Stimulated activated CD8-positive, alpha-beta memory T cell treated with anti-CD3 and anti-CD28 coated beads, Interleukin-4, amount 100 ng/mL, for 4 hours (primary cell): ENCODE measurements at places on chromosomes 11 and 22.
A peak's percentile ranks its signal among the peaks of the same experiment; 100 is the strongest.

DNA sequence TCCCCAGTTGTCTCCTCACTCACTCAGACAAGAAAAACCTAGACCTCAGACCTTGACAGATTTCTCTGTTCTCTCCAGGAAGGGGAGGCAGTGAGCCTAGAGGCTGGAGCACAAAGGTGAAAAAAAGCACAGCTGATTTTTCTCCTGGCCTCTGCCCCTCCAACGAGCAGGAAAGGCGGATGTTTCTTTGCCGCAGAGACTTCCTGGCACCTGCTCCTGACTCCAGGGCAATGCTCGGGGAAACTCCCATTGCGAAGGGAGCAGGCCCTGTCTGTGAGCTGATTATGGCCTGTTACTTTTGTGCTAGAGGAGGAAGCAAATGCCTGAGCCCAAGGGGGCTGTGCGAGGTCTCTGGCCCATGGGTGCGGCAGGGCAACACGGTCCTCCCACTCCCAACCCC lies 25.4 kb downstream of the MS4A10 start:
- DNase-seq: no peak

- no peak for DNase-seq
These were observed 35.5 kb upstream of the ST14 start for GRCh38 chr11:130124096-130124495.

GRCh38 chr11:73965764-73966121 lies 14.9 kb downstream of the DNAJB13 start:
- DNase-seq: no peak

DNA sequence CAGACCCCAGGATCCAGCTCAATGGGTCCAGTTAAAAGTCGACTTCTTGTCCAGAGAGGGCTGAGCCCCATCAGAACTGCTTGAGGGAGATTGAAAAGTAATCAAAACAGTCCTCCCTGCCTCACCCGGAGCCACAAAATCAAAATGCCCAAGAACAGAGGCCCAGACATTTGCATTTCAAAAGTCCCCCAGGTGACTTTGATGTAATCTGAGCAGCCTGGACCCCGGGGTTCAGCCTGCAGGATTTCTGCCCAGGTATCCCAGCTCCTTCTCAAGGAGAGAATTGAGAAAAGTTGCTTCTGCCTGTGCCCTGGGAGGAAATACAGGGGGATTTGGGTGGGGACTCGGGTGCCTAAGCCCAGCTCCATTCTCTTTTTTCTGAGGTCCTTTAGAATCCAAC lies 1385.0 kb downstream of the TBC1D22A start:
- DNase-seq: no peak

DNA sequence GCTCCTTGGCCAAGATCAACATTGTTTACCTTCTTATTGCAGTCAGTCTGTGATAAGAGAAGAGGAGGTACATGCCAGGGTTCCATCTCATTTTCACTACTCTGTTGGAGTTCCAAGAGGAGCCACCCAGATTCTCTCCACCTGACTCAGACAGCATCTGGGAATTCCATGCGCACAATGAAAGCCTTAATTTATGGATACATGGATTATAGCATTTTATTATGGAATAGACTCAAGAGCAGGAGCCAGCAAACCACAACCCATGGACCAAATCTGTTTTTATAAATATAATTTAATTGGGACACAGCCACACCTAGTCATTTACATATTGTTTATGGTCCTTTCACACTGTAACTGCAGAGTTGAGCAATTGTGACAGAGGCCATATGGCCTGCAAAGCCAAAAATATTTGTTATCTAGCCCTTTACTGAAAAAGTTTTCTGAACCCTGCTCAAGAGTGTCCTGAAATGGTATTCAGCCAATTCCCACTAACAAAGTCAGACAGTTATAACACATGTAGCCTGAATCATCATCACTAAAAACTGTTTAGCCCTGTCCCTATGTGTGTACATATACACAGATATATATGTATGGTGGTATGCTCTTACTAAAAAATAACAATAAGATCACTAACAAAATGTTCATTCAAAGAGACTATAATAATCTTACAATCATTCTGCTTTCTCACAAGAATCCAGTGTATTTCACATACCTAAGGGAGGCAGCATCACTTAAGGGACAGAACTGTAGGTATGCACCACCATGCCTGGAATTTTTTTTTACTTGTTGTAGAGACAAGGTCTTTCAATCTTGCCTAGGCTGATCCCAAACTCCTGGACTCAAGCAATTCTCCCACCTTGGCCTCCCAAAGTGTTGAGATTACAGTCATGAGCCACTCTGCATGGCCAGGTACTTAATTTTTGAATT lies 104.5 kb upstream of the TEAD1 start:
- DNase-seq: no peak

DNA sequence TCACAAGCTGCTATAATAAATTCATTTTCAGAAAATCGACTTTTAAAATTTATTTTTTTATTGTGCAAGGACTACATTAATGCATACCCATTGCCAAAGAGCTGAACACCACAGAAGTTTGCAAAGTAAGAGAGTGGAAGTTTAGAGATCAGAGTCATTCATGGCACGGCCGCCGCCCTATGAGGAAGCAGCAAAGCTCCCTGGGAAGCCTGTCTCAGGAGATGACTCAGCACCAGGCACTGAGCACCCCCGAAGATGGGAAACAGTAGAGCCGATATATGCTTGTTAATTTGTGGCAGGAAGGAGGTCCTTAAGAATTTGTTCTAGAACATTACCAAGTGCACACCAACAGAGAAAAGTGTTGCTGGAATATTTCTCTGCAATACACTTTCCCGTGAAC lies 693.7 kb downstream of the OPCML start:
- no peak for DNase-seq

- DNase-seq: no peak
These were observed 64.7 kb upstream of the CTSC start for GRCh38 chr11:88402192-88402715.

GRCh38 chr11:99015634-99016454 lies 4.9 kb upstream of the CNTN5 start:
- DNase-seq: no peak

DNA sequence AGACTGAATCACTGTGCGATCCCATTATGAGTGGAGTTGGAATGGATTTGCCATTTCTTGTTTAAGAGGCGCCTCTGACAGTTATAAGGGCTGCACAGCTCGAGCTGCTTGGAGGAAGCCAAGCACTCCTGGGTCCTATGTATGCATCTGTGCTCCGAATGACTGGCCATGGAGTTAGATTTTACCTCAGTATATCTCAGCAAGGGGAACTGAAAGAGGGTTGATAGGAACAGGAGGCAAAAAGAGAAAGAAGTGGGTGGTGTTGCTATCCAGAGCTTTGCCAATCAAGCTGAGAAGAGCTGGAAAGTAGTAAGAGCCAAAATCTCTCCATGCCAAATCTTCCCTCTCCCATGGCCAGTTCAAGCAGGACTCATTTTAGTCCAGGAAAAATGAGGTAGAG lies 632.0 kb upstream of the KIRREL3 start:
- no peak for DNase-seq

DNA sequence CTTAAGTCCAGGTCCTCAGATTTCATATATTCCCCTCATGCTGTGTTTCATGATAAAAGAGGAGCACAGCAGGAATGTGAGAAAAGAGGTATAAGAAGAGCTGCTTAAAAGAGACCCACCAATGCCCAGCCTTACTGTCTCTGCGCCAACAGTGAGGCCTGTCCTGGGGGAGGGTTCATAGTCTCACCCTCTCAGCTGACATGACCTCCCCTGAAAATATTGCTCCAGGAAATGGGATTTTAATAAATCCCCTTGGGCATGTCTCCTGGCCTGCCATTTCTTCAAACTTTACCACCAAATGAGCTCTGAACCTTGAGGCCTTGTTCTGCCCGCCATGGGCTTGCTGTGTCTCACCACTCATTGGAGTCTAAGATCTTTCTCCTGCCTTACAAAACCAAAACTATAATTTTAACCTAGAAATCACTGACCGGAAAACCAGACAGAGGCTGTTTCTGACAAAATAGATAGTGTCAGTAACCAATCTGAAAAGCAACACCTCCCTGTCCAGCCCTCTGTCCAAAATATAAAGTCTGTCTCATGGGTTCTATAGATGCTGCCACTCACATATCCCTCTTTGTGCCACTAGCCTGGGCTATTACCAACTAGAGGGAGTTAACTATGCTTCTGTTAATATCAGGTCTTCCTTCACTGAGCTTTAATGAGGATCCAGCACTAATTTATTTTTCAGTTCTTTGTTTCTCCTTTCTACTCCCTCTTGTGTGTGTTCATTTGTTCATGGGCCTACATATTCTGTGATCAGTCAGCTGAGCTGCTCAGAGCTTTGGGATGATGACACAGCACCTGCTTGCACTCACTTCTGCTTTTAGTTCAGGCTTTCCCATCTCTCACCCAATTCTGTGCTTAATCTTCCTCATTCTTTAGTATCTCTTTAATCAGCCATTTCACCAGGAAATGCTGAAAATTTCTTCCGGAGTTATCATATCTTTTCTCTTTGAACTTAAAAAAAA lies at the start of gene OR2AG2:
TSS of gene OR2AG2 (minus strand) at position 51 of the 968 bp plus-strand sequence. CDS start 3,019 bp downstream, outside the sequence.
- no peak for DNase-seq

DNA sequence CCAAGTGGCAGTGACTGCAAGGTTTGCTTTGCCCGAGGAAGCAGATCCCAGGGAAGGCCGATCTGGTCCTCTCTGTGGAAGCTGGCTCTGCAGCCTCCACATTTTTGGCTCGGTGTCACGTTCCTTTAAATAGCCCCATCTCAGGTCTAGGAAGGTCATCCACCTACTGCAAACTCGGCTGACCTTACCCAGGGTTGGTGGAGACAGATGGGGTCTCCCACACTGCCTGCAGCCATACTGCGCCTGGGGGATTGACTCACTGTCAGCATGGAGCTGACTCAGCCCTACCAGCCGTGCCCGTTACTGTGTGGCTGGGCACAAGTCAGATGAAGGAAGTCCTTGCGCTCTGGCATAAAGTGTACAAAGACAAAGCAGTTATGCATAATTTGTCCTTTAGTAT lies 16.9 kb downstream of the CDPF1 start:
- no peak for DNase-seq

GRCh38 chr22:30837531-30837930 lies 131.0 kb downstream of the MORC2 start:
- DNase-seq: no peak

DNA sequence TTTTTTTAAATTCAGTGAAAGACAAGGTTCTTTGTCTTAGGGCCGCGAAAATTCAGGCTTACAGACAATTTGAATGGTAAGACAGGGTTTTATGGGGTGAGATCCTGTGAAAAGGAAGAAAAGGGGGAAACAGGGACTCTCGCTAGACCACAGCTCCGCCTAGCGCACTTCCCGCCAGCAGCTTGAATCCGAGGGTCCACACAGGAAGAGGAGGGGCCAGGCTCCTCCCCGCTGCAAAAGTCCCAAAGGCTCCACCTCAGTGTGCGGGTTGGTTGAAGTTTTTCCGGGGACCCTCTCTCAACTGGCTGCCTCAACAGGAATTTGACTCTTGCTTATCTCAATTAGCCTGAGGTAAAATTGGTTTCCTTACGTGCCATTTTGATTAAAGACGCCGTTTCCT lies 950.9 kb upstream of the CNTN5 start:
- DNase-seq: no peak

GRCh38 chr11:45174963-45175362 lies 28.5 kb downstream of the PRDM11 start:
- no peak for DNase-seq

- DNase-seq: peak; percentile 20
These were observed 36.1 kb downstream of the LIMK2 start for GRCh38 chr22:31248138-31248745.

DNA sequence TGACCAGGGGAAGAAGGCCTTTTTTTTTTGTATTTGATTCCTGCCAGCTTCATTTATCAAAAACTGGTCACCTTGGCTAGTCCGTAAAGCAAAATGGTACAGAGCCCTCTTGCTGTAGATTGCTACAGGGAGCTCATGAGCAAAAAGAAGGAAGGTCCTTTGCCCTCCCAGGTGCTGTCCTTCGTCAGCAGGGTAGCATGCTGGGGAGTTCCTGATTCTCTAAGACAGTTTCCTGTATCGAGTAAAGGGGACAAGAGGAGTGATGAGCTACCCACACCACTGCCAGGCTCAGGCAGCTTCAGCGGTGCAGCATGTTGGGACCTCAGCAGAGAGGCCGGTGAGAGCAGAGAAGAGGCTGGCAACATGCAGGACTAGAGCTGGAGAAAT lies 67.8 kb upstream of the CSNK2A3 start:
- no peak for DNase-seq

DNA sequence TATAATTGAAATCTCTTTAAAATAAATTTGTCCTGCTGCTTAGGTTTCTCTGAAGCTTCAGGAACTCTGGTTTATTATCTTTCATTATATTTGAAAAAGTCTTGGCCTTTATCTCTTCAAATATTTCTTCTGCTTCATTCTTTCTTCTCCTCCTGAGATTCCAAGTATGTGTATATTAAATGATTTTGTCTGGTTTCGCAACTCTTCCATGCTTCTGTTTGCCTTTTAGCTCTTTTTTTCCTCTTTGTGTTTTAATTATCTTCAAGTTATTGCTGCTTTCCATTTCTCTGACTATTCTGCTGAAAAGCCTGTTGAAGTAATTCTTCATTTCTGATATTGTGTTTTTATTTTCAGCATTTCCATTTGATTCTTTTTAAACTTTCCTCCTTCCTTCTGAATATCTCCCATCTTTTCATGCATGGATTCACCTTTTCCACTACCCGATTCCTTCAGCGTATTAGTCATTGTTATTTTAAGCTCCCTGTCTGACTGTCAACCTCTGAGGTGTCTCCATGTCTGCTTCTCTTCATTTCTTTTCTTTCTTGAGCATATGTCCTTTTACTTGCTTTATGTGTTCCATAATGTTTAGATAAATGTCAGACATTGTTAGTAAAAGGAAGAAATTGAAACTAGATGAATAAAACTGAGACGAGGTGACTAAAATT lies 46.6 kb upstream of the CTSC start:
- no peak for DNase-seq

DNA sequence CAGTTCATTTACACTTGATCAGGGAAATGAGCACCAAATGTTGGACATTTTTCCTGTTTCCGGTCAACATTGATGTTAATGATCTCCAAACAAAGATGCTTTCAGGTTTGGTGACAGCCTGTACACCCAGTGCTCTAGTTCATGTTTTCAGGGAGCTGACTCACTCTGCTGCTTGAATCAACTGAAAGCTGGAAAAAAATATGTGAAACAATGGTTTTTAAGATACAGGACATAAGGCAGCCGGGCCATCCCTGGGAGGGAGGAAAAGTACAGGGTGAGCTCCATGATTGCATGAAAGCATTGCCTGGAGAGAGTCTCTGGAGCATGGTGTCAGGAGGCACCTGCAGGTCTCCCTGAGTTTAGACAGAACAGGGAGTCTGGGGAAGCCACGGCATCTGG lies 259.6 kb downstream of the TBC1D22A start:
- DNase-seq: no peak

GRCh38 chr11:107743191-107743590 lies 31.3 kb upstream of the SLN start:
- no peak for DNase-seq
